Activated CD4-positive, alpha-beta T cell treated with anti-CD3 and anti-CD28 coated beads, Interleukin-2, amount 50 U/mL, for 4 hours (primary cell): ENCODE measurements at places on chromosomes 12 and 14.

DNA sequence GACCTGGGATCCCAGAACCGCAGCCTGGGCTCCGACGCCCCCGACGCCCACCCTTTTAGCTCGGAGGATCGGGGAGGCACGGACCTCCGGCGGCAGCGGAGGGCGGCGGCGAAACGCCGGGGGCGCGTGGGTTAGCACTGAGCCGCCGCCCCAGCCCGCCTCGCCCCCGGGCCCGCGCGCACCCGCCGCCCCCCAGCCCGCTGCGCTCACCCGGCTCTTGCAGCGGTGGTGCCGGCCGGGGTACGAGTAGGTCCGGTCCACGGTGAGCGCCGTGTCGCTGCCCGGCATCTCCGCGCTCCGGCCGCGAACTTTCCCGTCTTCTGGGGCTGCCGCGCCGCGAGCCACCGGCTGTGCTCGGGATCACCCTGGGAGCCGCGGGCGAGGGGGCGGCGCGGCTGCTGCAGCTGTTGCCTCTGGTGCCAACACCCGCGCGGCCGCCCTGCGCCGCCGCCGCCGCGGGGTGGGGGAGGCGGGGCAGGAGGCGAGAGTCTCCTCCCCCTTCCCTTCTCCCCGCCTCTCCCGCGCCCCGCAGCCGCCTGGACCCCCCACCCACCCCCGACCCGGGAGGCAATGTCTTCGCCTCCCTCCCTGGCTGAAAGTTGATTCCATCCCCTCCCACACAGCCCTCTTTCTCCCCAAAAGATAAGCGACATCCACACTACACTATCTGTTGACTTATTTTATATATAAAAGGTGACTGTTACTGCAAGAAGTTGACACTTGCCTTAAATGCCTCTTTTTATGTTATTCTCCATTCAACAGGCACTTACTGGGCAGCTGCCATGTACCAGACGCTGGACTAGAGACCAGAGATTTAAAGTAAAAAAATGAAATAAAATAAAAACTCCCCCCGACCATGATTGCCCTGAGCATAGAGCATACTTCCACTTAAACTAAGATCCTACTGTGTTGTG lies at the start of gene TMCC3:
Gene TMCC3, minus strand, starts transcription at position 415 of the 914 bp plus-strand sequence. Its CDS starts 127 bp downstream, at position 288.
- peak; percentile 3 for DNase-seq

DNA sequence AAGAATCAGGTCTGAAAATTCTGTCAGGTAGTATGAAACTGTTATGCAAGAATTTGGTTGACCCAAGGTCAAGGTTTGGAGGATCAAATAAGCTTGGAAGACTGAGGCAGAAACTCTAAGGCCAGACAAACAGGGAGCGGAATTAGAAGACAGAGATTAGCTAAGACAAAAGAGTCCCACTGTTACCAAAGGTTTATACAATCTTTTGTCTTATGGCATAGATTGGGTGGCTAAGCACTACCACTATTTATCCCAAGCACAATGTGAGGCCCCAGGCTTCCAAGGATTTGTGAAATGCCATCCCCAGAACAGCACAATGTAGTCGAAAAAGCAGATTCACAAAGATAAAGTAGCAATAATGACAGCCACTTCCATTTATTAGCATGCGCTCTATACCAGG lies 311.2 kb downstream of the SEC23A start:
- no peak for DNase-seq

GRCh38 chr12:117120787-117121186 lies 21.6 kb upstream of the TESC start:
- no peak for DNase-seq

DNA sequence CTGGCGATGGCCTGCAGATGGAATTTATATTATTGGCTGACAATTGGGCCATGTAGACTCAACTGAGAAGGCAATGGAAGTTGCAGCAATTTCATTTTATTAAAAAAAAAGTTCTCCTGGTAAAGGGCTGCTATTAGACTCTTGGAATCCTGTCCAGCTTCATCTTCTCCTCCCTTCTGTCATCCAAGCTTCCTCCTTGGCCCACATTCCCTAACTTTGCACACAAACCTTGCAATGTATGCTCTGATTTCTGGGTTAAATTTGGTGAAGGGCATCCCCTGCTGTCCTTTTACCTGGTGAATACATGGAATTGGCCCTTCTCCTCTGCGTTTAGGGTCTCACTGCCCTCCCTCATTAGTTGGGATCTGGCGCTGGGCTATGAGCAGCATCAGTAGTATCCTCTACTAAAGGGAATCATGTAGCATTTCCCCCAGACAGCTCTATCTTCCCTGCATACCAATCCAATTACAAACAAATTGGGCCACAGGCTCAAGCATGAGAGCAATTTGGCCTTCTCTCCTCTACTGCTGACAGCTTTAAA lies 336.9 kb downstream of the BMP4 start:
- DNase-seq = no peak

GRCh38 chr14:102524451-102525218 lies 15.1 kb upstream of the ANKRD9 start:
- DNase-seq = peak; percentile 86

GRCh38 chr12:91414636-91415035 lies 232.0 kb upstream of the DCN start:
- DNase-seq = no peak
